ENCODE measurements at places on chromosomes 16 and 17.
A peak's percentile ranks its signal among the peaks of the same experiment; 100 is the strongest.

DNA sequence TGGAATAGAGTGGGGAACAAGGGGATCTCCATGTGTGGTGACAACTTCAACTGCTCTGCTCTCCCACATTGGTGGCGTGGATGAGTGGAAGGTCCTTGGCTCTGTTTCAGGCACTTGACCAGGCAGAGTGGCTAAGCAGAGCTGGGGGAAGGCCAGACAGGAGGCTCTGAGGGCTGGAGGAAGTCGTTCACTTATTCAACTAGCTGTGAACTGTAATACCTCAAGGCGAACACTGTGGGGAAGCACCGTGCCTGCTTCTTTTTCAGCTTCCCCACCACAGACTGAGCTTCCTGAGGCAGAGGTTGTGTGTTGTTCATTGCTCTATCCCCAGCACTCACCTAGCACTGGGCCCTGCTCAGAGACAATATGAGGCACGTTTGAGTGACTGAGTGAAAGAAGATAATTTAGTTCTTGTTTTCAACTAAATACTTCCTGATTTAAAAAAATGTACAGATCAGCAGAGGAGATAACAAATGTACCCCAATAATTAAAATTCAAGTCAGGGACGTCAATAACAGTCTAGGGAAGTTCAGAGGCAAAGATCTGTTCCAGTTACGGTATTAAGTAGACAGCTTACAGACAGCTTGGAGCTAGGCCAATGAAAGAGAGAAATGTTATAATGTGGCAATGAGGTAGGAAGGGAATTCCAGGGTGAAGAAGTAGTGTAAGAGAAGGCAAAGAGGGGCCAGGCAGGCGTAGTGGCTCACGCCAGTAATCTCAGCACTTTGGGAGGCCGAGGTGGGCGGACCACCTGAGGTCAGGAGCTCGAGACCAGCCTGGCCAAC, 34.7 kb downstream of the MYO18A start:
- peak; percentile 60 for DNase-seq

GRCh38 chr17:13353590-13353989, 248.1 kb downstream of the HS3ST3A1 start:
- no peak for DNase-seq

- no peak for DNase-seq
Observed at GRCh38 chr17:80173126-80173525, 3.3 kb downstream of the CARD14 start.

DNA sequence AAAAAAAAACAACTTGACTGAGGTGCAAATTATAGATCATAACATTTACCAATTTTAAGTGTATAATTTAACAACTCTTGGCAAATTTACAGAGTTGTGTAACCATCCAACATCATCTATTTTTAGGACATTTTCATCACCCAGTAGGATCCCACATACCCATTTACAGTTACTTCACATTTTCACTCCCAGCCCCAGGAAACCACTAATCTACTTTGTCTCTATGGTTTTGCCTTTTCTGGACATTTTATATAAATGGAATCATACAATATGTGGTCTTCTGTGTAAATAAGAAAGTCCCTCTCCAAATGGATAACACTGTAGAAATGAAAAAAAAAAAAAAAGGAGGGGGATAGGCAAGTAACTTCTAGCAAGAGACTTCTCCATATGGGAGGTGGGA, 26.1 kb upstream of the XYLT1 start:
- DNase-seq = no peak

DNA sequence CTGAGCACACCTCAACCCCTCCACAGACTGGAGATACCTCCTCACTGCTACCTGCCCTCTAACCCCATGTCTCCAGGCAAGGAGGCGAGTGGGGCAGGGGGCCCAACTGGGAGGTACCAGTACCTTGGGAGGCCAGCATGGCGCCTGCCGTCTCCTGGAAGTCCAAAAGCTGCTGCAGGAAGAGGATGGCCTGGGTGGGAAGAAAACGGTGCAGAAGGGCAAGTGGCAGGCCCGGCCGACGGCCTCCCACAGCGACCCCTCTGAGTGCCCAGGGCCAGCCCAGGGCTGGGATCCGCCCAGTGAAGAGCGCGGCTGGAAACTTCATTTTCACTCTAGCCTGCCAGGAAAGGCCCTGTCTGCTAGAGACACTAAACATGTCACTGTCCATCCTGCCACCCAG, 8.5 kb downstream of the ZACN start:
- DNase-seq = no peak

DNA sequence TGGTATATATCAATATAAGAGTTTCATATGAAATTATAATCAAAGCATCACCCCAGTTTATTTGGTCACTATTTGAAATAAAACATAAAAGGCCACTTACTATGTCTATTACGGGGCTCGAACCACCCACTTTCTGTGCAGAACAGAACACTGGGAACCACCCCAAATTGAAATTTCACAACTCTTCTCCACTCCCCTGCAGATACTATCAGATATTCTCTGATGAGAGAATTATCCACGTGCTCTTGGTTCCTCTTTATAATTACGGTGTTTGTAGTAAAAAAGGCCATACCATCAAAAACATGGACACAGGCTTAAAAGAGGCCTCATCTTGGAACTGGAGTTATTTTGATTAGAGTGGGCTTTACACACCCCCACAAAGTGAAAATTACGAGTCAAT, 82.8 kb downstream of the WDR59 start:
- DNase-seq = no peak

DNA sequence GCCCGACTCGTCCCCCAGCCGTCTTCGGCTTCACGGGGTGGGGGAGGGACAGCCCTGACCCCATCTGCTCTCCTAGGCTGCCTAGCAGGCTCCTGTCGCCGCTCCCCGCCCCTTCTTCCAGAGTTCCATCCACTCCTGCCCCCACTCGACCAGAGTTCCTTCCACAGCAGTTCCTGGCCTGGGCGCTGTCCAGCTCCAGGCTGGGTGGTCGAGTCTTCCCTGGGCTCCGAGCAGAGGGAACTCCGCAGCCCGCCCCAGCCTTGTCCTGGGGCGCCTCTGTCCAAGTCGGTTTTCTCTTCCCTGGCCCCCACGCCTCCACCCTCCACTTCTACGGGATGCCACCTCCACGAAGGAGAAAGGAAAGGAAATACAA, 1.4 kb downstream of the PYY start:
- DNase-seq = no peak

- no peak for DNase-seq
Observed at GRCh38 chr17:38542286-38542685, 63.5 kb downstream of the SRCIN1 start.

GRCh38 chr16:67443265-67443664, 12.3 kb downstream of the HSD11B2 start:
- DNase-seq = no peak

DNA sequence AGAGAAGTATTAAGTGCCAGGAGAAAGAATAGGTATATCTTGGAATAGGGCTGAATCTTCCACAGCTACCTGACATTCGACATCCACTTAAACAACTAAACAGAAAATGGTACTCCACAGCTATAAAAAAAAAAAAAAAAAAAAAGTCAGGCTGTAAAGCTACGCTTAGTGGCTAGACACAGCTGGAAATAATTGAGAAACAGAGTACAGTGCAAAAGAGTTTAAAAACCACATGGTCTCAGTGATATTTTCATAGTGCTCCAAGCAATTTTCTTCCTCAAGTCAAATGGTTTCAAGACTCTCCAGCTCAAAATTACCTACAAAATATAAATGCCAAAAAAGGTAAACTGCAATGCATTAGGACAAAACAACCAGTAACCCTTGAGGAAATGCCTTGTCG, 607.1 kb downstream of the KCNJ2 start:
- DNase-seq = no peak

- DNase-seq = no peak
Observed at GRCh38 chr17:4665027-4665426, 23.5 kb upstream of the ALOX15 start.

DNA sequence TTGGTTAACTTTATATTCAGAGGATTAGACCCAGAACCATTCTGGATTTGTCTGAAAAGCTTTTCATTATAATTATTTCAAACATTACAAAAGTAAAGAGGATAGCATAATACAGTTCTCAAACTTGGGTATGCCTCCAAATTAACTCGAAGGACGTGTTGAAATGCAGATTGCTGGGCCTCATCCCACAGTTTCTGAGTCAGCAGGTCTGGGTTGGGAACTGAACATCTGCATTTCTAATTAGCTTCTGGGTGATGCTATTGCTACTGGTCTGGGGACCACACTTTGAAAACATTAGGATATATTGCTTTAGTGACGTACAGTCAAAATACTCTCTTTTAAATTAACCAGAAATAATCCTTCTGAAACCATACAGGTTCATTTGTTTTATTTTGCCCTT, 10.0 kb downstream of the TPPP3 start:
- DNase-seq = no peak

- peak; percentile 96 for DNase-seq
Observed at GRCh38 chr17:1294157-1294717, 14.8 kb downstream of the TRARG1 start.

DNA sequence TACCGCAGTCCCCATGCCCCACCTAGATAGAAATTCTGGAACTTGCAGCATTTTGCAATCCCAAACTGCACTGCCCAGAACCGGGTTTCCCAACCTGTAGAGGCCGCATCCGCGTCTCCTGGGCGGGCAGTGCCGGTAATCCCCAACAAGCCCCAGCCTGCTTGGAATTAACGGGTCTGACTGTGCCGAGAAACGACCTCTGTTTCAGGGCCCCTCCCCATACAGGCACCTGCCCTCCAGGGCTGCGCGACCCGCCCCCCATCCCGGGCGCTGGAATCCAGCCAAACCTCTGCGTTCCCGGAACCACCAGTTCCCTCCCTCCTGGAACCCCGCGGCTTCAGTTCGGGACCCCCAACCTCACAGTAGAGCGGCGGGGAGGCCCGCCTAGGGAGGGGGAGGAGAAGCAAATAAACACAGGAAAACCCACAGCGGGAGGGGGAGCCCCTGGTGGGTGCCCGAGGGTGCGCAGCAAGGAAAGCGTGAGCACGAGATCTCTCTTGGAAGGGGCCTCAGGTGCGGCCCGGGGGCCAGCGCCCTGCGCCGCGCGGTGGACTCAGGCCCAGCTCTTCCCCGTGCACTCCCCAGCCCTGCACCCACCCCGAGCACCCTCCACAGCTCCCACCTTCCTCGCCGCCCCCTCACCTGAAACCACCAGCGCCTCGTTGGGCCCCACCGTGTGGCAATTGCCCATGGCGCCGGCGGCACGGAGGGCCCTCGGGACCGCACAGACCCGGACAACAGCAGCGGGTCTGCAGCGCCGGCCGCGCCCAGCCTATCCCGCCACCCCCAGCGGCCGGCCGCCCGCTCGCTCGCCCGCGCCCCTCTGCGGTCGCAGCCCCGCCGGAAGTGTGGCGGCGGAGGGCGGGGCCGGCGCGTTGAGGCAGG, at the start of gene FLOT2:
FLOT2 (minus strand) TSS at position 850 of the 885 bp plus-strand sequence; CDS start at position 691, 159 bp downstream.
- DNase-seq = peak; percentile 63

GRCh38 chr16:23128056-23128455, 21.2 kb downstream of the USP31 start:
- DNase-seq = no peak

DNA sequence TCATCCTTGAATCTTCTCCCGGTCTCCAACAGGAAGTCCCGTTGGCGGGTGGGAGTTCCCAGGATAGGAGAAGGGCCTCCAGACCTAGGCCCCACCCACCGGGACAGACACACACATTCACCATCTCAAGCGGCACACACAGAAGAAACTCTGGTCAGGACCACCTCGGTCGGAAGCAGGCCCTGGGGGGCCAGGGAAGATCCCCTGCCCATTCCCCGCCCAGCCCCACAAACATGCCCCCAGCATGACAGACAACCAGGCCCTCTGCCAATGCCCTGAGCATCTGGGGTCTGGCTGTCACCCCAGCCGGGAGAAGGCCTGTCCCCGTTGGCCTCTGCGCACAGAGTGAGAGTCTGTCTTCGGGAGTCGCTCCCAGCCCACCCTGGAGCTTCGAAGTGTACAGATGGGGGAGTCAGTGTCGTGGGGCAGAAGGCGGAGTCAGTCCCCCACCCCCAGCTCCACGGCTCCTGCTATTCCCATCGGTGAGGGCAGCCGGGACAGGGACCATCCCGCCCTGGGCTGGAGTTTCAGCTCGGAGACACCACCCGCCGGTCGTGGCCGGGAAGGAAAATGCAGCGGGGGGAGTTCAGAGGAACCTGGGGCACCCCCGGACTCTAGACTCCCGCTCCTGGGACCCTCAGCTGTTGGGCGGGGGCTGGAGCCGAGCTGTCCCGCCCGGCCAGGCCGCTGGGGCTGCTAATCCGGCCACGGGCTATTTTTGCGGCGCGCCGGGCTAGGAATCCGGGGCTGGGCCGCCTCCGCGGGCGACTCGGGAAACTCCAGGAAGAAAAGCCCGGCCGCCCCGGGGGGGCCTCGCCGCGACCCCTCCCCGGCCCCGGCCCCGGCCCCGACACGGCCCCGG, 660 bp downstream of the RHBDF1 start:
- DNase-seq = no peak

DNA sequence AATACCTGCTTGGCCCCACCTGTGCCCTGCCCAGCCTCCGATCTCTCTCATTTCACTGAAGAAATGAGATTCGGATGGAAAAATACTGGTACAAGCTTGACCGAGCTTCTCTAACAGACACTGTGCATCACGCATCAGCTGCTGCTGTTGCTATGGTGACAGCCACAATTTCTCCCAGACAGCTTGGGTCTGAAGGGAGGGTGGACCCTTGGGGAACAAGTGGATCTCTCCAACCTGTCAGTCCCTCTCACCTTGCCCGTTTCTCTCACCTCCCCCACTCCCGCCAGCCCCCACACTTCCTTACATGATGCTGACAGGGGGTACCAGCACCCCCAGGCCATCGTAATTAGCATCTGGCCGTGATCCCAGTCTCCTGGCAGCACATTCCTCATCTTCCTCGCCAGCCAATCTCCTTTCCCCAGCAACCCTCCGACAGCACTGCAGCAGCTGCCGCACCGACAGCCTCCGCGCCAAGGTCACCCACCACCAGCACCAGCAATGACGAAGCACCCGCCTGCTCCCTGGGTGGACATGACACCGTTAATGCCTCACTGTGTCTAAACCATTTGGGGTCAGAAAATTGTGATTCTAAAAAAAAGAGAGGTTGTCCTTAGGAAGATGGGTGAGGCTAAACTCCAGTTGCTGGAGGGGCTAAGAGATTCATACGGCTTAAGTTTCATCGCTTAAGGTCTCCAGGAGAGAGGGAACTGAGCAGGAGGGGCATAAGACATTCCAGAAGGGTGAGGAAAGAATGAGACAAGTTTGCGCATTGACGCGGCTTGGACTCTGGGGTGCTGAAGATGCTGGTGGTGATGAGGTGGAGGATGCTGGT, 58.6 kb upstream of the TNRC6A start:
- DNase-seq = no peak

DNA sequence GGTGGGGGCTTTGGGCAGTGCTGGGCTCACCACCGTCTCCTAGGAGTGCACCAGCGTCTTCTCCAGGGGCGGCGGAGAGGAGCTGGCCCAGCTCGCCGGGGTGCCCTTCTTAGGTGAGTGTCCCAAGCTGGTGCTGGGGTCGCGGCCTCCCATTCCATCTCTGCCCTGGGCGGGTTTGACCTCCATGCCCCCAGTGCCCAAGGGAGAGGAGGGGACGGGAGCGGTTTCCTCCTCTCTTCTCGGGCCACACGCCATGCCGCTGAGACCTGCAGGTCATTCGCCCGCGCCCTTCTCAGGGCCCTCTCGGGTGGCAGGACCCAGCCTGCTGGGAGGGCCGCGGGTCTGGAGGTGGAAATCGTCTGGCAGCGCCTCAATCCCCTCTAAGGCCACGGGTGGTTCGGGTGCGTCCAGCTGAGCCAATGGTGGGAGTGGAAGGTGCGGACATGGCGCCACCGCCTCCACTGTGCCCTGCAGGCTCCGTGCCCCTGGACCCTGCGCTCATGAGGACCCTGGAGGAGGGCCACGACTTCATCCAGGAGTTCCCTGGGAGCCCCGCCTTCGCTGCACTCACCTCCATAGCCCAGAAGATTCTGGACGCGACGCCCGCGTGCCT, 5.3 kb downstream of the IGFALS start:
- no peak for DNase-seq

- DNase-seq = no peak
Observed at GRCh38 chr16:74982256-74982655, 2.7 kb downstream of the WDR59 start.

All from immature natural killer cell (primary cell).